ENCODE measurements at places on chromosomes 7 and 10.

DNA sequence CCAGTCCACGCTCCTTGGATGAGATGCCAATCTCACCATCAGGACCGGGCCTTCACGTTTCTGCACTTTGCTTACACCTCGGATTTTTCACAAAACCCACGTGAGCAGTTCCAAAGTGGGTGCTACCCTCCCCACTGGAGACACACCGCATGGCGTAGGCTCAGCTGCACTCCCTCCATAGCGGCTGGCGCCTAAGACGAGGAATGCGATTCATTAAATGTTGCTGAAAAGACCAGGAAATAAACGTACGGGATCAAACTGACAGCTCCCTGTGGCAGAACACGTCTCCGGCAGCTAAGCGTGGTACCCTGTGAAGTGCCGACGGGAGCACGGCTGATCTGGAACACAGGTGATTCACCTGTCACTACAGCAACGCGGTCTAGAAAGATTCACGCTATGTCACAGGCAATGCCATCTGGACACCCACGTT, 209.0 kb downstream of the DIP2C start:
- no peak for DNase-seq

DNA sequence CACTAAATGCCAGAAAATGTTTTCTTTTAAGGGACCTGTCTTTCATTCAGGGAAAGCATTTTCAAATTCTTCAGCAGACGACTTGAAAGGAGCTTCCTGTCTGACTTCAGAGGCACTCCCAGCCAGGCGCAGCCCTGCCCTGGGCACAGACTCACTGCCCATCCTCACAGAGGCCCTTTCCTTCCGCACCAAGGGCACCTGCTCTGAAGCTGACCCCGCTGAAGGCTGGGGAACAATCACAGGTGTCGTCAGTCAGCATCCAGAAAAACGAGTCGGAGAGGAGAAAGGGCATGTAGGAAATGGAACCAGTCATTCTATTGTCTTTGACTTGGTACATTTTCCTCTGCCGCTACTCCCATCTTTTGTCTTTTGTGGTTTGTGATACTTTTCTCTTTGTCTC, 125.3 kb upstream of the PARD3 start:
- DNase-seq = no peak

DNA sequence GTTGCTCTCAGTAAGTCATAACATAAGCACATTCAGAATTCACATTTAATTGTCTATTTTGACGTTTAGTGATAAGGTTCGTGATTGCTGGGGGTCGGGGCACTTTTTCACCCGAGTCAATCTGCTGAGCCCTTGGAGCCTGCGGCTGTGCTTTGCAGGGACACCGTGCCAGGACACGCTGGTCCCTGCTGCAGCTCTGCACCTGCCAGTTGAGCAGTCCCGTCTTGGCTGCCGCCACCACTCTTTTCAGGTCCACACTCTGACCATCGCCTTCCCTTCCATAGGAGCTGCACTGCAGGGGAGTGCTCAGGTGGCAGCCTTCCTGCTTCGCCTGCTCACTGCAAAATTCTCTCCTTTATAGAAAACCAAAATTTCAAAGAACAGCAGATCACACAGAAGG, 36.4 kb downstream of the CUL1 start:
- no peak for DNase-seq

DNA sequence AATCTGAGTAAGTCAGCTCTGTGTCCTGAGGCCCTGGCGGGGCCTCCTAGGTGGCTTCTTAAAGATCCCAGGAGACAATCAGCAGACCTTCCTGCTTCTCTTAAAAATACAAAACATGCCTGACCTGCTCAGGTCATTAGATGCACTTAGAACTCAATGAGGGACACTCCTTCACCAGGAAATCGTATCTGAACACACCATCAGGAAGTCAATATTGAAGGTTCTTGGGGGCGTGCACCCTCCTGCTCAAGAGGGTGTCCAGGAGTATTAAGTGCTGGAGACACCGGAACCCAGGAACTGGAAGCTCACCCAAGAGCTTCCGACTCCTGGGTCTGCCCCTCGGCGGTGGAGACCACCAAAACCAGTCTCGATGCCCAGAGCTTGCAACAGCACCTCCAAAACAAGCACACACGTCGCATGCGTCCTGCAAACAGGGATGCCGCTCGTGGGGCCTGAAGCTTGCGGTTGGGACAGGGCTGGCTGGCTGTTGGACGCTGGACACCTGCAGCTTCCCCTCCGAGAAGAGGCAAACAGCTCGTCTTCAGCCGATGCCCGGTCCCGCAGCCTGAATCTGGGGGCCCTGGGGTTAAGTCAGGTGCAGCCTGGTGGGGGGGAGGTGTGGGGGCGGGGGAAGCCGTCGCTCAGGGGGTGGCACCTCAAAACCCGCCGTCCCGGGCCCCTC, 803 bp downstream of the RAPGEF5 start:
- no peak for DNase-seq

DNA sequence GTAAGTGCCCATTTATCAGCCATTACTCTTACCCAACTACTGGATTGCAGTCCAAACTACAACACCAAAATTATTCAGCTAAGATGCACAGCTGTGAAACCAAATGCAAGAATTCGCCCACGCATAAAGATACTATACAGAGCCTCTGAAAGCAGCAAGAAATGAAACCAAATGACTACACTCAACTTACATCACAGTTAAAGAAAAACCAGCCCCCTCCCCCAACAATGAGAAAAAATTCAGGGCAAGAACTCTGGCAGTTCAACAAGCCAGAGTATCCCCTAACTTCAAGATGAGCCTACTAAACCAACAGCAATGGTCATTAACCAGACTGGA, 209.1 kb upstream of the VWC2 start:
- DNase-seq = no peak

DNA sequence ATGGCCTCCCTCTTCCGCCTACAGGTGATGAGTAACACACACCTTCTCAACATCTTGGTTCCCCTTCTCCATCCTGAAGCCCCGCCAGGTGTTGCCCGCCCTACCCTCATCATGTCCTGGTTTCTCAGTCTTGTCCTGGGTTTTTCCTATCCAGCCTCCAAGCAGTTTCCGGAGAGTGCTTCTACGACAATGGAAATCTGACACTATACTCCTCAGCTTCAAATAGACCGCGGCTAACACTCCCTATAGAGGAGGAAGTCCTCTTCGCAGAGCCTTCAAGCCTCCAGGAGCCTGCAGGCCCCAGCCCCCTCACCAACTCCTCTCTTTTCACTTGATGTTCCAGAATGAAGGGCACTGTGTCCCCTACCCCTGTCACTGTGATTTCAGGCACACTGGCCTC, 147.4 kb downstream of the PRPF18 start:
- DNase-seq = no peak

- DNase-seq = no peak
Measured at GRCh38 chr10:29535012-29535777, 99.6 kb downstream of the SVIL start.

DNA sequence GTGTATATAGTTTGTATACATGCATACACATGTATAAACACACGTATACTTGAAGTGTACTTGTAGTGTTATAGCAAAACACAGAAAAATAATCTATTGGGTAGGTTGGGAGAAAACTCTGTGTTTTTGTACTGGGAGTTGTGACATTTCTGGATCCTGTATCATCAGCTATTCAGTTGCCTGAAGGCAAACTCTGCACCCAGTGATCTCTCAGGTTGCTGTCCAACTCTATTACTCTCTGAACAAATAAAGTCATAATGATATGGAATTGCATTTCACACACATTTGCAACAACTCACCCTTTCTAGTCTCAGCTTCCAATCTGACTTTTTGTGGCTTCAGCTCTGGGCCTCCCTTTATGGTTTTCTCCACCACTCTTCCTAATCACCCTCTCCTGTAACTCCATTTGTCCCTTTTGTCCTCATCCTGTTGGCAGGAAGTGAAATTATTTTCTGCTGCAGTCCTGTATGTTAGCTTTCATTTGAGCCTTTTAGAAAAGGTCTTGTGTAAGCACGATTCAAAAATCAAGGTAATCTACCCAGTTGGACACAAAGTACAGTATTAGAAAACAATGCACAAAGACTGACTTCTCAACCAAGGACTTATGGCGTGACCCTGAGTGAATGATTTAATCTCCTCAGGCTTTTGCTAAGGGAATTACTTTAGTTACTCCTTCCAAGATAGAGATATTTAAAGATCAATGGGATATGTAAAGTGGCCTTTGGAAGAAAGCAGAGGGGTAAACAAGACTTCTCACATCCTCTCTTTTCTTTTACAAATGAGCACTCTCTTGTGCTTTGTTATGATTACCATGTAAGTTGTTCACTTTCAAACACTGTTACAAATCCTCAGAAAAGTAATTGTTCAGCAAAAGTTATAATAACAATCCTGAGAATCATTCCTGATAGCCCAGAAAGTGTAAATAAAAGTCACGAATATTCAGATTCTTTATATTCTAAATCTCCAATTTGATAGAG, 249.1 kb downstream of the KCND2 start:
- DNase-seq = no peak

GRCh38 chr7:118330388-118330787, 105.9 kb downstream of the ANKRD7 start:
- no peak for DNase-seq

DNA sequence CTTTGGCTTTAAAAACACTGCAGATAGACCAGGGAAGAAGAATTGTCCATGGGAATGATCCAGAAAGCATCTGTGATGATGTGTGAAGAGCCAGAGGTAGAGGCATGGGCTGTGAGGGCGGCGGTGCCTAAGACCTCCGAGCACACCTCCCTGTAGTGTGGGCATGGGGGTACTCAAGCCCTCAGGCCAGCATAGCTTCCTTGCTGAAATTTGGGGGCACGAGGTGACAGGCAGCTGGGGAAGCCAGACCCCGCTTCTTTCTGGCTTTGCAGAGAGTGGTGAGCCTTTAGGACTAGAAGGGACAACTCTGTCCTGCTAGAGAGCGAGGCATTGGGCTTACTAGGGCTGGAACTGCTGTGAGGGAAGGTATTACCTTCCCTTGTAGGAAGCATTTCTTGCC, 187.7 kb upstream of the SH2B2 start:
- DNase-seq = no peak

- DNase-seq = no peak
Measured at GRCh38 chr7:66301249-66301648, 96.1 kb downstream of the TPST1 start.

DNA sequence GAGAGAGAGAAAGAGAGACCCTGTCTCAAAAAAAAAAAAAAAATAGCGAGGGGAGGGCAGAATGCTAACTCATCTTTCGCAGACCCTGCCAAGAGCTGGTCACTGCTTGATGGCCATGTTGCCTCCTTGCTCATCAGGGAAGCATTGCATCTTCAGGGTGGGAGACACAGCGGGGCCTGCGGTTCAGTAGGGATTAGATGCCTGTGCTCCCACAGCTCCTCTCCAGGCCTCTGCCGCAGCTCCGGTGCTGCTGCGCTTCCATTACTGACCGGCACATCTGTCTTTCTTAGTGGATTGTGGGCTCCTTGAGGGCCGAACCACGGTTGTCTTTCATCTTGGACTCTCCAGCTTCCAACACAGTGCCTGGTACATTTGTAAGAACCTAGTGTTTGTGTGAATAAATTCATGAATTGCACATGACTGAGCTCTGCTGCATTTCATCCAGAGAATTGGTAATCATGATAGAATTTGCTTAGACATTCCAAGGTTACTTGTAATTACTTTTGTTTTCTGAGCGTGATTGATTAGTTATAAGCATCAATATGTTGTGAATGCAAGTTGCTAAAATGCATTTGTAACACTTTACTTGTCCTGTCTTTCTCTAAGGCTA, 16.8 kb downstream of the HK1 start:
- DNase-seq = no peak

DNA sequence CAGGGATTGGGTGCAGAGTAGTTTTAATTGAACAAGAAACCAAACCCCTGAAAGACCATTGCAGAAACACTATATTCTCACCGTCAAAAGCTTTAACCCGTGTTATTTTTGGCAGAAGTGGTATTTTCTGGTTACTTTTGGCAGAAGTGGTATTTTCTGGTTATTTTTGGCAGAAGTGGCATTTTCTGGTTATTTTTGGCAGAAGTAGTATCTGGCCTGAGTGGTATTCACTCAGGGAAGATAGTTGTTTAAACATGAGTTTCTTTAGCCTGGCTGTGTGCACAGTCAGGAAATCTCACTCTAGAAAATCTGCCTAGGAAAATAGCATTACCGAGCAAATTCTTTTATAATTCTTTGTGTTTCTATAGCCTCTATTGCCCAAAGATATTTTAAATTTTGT, 322.7 kb downstream of the GFRA1 start:
- DNase-seq = no peak

DNA sequence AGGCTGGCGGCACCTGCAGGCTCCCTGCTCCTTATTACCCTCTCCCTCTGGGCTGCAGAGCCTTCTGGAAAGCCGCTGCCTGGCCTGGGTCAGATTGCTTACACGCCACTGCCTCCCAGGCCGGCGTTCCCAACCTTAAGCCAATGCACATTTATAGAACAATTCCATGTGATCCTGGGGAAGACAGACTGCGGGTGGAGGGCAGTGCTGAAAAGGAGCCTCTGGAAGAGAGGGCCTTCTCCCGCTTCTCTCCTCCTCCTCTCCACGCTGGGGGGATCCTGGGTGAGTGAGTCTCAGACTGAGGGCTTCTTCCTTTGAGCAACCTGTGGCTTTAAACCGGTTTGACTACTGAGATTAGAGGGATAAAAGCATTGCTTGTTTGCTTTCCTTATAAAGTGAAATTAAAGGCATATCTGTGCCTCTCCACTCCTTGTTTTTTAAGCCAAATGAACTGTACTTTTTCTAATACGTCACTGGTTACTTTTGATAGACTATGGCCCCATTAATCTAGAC, 5.5 kb downstream of the TACC2 start:
- DNase-seq = no peak

GRCh38 chr10:22438711-22439110, 93.4 kb downstream of the SPAG6 start:
- no peak for DNase-seq

DNA sequence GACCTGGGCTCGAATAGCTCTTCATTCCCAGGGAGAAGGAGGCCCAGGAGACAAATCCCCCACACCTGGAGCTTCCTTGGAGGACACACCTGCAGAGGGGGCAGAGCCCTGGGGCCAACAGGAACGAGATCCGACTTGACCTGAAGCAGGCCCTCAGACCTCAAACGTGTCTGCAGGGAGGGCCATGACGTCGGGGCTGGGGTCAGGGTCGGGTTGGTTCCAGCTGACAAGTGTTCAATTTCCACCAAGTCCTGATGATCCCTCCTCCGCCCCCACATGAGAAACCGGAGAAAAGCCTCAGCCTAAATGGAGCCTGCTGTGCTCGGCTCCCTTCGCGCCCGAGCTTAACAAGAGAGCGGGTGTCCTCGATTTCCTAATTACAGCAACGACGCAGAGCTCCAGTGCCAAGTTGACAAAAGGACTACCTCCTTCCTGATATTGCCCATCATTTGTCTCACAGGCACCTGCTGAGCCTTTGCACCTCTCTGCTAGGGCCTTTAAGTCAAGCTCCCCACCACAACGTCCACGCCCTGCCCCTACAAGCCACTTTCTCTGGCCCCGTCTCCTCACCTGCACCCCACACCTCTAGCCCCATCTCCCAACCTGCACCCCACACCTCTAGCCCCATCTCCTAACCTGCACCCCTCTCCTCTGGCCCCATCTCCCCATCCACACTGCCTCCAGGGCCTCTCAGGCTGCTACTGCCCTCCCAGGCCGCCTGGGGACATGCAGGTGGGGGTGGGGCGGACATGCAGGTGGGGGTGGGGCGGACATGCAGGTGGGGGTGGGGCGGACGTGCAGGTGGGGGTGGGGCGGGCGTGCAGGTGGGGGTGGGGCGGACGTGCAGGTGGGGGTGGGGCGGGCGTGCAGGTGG, 519.4 kb downstream of the GLRX3 start:
- no peak for DNase-seq

Measured in activated naive CD8-positive, alpha-beta T cell treated with anti-CD3 and anti-CD28 coated beads for 36 hours (primary cell).